PC-3 (cell line): ENCODE measurements at places on chromosomes 12 and 14. TPM values are rescaled to one million over a fixed set of nuclear protein-coding genes. Genes with fewer than 3 reads are reported as not detected.

The NFATC4 gene
- 11.5 and 15.1 TPM in 2 replicates for total RNA-seq

The ATXN7L3B gene
- total RNA-seq, result 23.7 and 25.5 TPM in 2 replicates

The DBX2 gene
- total RNA-seq, result not detected in 2 replicates

The OR4E2 gene
- not detected in 2 replicates for total RNA-seq

The OVCH1 gene
- not detected in 2 replicates for total RNA-seq

The SPTB gene
- 2.3 and 3.6 TPM in 2 replicates for total RNA-seq

The SELPLG gene
- 0.63 and 0.73 TPM in 2 replicates for total RNA-seq

The OTX2 gene
- not detected in 2 replicates for total RNA-seq

The CDCA4 gene
- 113 and 133 TPM in 2 replicates for total RNA-seq

The DHRS2 gene
- total RNA-seq, result 40.9 and 43.2 TPM in 2 replicates

The TESPA1 gene
- total RNA-seq, result not detected in 2 replicates

The CCDC177 gene
- total RNA-seq, result not detected in 2 replicates

The PMEL gene
- 0.35 and 2.0 TPM in 2 replicates for total RNA-seq

The DPPA3 gene
- not detected in 2 replicates for total RNA-seq

The SRGAP1 gene
- total RNA-seq, result 7.5 and 11.0 TPM in 2 replicates

The PCNX4 gene
- 117 and 151 TPM in 2 replicates for total RNA-seq

The MLEC gene
- 158 and 166 TPM in 2 replicates for total RNA-seq

The GLI1 gene
- 3.0 TPM in 1 of 2 replicates, not detected in the other for total RNA-seq

The SLC2A3 gene
- total RNA-seq, result not detected in 2 replicates

The RNASE7 gene
- not detected in 2 replicates for total RNA-seq

The MGST1 gene
- total RNA-seq, result 99.3 and 105 TPM in 2 replicates

The SBNO1 gene
- 23.3 and 25.3 TPM in 2 replicates for total RNA-seq

The TAS2R8 gene
- not detected in 2 replicates for total RNA-seq

The TOMM20L gene
- not detected in 2 replicates for total RNA-seq

The TEAD4 gene
- 22.3 and 27.7 TPM in 2 replicates for total RNA-seq

The ESRRB gene
- total RNA-seq, result not detected in 2 replicates

The PTCSC3 gene
- total RNA-seq, result not detected in 2 replicates
